ENCODE measurements at places on chromosomes 4 and X.
A peak's percentile ranks its signal among the peaks of the same experiment; 100 is the strongest.

DNA sequence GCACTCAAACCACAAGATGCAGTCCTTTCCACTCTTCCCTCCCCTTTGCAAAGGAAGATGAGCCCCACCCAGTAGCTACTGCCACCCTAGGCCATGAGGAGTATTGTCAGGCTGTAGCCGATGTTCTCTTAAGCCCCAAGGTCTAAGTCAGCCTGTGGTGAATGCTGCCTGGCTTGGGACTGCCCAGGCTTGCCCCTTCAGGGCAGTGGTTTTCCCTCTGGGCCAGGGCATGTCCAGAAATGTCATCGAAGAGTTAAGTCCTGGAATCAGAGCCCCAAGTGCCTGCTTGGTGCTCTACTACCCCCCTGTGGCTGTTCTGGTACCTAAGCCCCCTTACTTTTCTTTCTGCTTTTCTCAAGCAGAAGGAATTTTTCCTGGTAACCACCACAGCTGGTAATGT is 11.8 kb upstream of the PGK1 start:
- DNase-seq, result peak; percentile 68

- peak; percentile 7 for DNase-seq
These were observed 25.6 kb upstream of the SMIM10L2A start for GRCh38 chrX:135396109-135396508.

DNA sequence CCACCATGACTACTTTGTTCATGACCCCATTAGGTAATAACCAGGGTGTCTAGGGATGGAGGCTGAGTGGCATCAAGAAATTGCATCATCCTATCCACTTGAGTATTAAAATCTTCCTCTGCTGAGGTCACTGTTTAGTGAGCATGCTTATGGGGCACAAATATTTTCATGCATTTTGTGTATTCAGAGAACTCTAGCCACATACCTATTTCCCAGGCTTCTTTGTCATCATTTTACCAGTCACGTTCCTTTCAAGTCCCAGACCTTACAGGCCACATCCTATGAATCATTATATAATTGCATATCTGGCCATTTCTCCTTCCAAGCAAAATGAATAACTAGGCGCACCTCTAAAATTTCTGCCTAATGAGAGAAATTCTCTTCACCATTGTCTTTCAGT is 1882.9 kb upstream of the AGA start:
- no peak for DNase-seq

DNA sequence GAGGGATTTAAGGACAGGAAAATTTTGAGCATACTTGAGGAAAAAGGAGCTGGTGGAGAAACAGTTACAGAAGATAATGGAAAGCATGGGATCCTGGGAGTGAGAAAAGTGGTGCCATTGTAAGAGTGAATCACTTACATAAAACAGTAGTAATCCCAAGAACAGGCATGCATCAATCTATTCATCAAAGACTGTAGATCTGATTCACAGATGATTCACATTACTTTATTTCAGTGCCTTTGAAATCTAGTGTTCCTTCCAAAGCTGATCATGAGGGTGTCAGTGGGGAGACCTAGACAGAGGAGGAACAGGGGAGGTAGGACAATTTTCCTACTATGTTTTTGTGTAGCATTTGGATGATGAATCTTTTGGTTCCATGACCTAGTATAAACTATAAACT is 102.7 kb downstream of the TAB3 start:
- peak; percentile 2 for DNase-seq

DNA sequence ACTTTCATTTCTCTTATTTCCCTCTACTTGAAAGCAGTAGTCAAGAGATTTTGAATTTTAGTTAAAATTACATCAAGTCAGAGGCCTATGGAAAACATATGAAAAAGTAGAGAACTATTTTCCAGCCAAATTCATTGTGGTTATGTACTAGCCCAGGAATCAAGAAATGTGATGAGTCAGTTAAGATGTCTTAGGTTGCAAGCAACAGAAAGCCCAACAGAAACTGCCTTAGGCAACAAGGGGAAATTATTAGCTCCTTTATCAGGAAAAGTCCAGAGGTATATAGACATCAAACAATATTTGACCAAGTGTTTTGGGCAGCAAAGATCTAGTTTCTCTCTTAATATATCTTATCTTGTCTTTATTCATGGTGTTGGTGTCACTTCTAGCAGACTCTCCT is 37.8 kb upstream of the FRMD7 start:
- DNase-seq, result no peak

DNA sequence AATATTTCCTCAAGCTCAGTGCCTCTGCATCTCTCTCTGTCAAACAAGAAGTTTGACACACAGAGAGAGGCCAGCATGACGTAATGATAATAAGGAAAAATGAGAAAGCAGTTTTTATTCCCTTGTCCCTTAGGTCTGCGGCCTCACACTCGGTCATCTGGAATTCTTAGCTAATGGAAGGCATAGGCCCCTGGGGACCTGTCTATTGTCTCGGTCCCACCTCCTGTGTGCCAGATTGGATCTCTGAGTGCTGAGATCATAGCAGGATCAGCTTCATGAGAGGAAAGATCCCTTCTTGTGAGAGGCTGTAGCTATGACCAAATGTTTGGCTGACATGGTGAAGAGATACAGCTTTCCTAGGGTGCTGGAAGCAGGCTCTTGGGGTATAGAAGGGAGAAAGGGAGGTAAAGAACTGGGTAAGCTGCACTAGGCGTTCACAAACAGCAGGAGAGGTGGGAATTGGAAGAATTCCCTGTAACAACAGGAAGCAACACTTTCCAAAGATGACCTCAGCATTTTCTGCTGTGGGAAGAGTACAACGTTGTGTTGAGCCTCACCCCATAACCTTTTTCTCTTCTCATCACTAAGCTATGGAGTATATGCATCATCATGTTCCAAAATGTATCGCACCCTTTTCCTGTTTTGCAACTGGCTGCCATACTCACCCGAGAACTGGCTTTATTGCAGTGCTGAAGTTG is 20.2 kb downstream of the TMEM31 start:
- peak; percentile 46 for DNase-seq

- no peak for DNase-seq
These were observed 46.1 kb downstream of the DDX60 start for GRCh38 chr4:168272488-168272887.
